ENCODE measurements at places on chromosomes 2 and 18. TPM values are rescaled to one million over a fixed set of nuclear protein-coding genes. Genes with fewer than 3 reads are reported as not detected.

Gene DIPK1C
- total RNA-seq, result 12.0 TPM

Gene TMEM182
- 1.5 TPM for total RNA-seq

Gene ST6GAL2
- not detected for total RNA-seq

Gene HNMT
- total RNA-seq, result 132 TPM

Gene COPS7B
- total RNA-seq, result 20.7 TPM

Gene LRP2
- under 0.01 TPM for total RNA-seq

Gene IL36G
- not detected for total RNA-seq

Gene EMILIN1
- 8.0 TPM for total RNA-seq

Gene RNF144A
- total RNA-seq, result 91.9 TPM

Gene KCTD1
- 25.3 TPM for total RNA-seq

Gene SP140
- total RNA-seq, result under 0.01 TPM

Gene IL36A
- not detected for total RNA-seq

Gene MIB1
- total RNA-seq, result 70.2 TPM
